ENCODE measurements at places on chromosomes 4 and X.

GRCh38 chr4:119232286-119232685 lies 19.8 kb downstream of the USP53 start:
- DNase-seq = no peak

GRCh38 chr4:70808151-70808550 lies 31.5 kb downstream of the GRSF1 start:
- DNase-seq = no peak

GRCh38 chr4:147780137-147780777 lies 48.4 kb downstream of the ARHGAP10 start:
- no peak for DNase-seq

DNA sequence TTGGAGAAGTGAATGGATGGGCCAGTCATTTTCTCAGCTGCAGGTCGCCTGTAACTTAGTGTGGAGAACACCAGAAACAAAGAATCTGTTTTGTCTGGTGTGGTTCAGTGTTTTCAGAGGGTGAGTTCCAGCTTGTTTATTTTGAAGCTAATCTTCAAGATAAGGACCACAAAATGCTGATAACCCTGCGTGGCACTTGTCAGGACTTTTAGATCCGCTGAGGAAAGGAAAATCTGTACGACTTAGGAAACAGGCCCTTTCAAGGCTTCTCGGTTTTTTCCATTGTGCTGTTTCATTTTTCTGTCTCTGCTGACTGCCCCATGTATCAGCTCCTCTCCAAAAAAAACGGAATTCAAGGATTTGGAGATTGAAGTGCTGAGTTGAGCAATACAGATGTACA lies 8.7 kb upstream of the ANAPC4 start:
- no peak for DNase-seq

GRCh38 chr4:2734612-2735011 lies 21.5 kb downstream of the TNIP2 start:
- DNase-seq = no peak

- peak; percentile 64 for DNase-seq
Observed at GRCh38 chrX:101595739-101596419, 21.9 kb downstream of the ARMCX6 start.

GRCh38 chrX:20354505-20354904 lies 87.8 kb upstream of the RPS6KA3 start:
- peak; percentile 11 for DNase-seq

DNA sequence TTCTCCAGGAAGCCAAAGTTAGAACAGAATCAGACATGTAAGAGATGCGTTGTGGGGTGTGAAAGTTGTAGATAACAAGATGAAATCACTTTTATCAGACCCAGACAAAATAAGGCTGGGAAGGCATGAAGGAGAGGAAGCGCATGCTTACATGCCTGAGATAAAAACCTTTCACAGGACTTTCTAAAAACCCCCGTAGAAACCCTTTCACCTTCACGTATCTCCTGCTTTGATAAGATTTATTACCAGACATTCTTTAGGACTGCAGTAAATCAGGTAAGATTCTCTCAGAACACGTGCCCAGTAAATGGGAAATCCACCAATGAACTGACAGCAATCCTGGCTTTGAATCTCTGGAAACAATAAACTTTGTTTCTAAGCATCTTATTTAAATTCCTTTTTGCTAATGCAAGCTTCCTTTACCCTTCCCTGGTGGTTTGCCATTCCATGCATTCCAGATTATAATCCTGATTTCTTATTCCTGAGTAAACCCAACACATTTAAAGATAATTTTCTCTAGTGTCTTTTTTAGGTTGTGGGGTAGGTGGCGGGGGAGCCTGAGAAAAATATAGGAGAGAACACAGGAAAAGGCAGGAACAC lies 254.6 kb upstream of the LDB2 start:
- DNase-seq = no peak

DNA sequence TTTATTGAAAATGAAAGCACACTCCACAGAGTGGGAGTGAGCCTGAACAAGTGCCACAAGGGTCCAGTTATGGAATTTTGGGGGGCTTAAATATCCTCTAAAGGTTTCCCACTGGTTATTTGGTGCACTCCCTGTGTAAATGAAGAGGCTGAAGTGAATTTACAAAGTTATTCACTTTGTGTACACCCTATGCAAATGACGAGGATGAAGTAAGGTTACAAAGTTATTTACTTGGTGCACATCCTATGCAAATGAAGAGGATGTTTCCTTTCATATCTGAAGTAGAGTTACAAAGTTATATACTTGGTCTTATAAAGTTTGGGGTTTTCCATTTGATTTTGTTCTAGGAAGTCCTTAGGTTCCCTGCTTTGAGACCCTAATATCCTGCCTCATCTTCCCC lies 13.1 kb downstream of the NLRP2B start:
- DNase-seq = no peak

DNA sequence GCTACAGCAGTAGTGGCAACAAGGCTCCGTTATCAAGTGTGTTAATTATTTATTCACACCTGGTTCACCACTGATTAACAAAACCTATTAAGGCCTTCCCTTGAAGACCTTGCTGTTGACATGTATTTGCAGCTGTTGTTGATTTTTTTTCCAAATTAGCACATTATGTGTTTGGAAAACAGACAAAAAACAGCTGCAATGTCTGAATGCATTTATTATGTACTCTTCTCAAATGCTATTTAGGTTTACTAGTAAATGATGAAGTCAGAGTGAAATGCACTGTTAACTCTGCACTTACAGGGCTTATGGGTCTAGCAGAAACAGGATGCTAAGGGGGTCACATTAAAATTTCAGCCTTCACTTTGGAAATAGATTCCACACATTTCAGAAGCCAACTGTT lies 99.5 kb upstream of the PCDH7 start:
- DNase-seq = no peak

GRCh38 chrX:119518371-119518770 lies 46.8 kb downstream of the STEEP1 start:
- DNase-seq = no peak

DNA sequence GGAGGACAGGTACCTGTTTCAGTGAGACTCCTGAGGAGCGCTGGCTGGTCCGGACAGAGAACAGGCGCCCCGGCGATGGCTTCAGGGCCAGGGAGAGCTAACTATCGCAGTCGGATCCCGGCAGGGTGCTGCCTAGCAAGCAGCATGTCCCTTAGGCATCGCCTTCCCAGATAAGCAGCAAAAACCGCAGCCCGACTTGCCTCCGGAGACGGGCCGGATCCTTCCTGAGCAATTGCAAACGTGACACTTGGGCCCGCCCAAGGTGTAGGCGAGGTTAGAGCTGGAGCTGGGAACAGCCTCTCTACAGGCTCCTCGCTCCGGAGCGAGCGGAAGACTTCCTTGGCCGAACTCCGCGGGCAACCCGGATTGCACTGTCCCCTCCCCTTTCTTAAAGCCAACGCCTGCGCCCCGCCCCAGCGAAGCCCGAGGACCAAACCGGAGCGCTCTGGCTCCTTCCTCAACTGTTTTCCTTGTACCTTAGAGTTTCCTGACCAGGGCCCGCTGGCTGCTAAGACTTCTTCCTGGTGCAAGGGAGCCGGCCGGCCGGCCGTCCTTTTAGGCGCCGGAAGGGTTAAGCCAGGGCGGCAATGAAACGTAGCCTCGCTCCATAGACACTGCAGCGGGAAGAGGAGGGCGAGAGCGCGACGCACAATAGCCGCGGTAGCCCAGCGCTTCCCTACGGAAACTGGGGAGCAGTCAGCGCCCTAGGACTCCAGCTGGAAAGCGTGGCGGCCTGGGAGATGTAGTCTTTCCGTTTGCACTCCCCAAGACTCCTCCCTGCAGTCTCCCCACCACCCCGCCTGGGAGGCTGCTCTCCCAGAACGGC lies at the start of gene OPHN1:
TSS of gene OPHN1 (minus strand) at position 341 of the 826 bp plus-strand sequence. CDS start 475 bp downstream, outside the sequence.
- DNase-seq = no peak

- DNase-seq = no peak
Observed at GRCh38 chrX:111035256-111035655, 60.7 kb upstream of the PAK3 start.

GRCh38 chr4:138868562-138868961 lies 147.0 kb upstream of the NOCT start:
- DNase-seq = no peak

- peak; percentile 56 for DNase-seq
Observed at GRCh38 chrX:16869393-16870094, 618 bp downstream of the RBBP7 start.

- peak; percentile 48 for DNase-seq
Observed at GRCh38 chrX:1576201-1576992, 15.0 kb upstream of the AKAP17A start.

DNA sequence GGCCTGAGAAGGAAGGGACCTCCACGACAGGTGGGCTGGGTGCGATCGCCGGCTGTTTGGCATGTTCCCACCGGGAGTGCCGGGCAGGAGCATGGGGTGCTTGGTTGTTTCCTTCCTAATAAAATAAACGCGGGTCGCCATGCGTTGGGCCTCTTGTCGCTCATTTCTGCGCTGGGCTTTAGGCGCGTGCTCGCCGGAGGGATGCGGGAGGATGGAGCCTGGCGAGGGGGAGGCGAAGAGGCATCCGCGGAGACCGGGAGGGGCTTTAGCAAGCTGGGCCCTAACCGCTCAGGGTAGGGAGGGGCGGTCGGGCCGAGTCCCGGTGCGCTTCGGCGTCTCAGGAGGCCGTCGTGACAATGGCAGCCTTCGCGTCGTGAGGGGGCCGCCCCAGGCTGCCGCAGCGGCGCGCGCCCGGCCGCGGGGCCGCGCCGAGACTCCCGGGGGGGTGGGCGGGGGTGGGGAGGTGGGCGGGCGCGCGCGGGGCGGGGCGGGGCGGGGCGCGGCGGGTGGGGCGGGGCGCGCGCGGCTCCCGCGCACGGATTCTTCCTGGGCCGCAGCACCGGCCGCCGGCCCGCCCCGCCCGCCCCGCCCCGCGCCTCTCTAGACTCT lies 476 bp upstream of the GDI1 start:
- peak; percentile 75 for DNase-seq

GRCh38 chrX:123422875-123423274 lies 238.8 kb downstream of the GRIA3 start:
- DNase-seq = no peak

DNA sequence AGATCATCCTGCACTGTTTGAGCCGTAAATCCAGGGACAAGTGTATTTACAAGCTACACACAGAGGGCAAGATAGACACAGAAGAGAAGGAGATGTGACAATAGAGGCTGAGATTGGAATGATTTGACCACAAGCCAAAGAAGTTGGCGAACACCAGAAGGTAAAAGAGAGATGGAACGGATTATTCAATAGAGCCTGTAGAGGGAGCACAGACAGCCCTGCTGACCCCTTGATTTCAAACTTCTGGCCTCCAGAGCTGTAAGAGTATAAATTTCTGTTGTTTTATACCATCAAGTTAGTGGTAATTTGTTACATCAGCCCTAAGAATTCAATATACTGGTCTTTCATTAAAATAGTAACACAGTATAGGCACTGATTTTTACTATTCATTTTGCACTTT lies 447.8 kb downstream of the FAT4 start:
- DNase-seq = no peak

- DNase-seq = no peak
Observed at GRCh38 chr4:189129044-189129694, 811.5 kb upstream of the FRG1 start.

GRCh38 chrX:44494357-44494756 lies 48.3 kb downstream of the FUNDC1 start:
- no peak for DNase-seq

- peak; percentile 39 for DNase-seq
Observed at GRCh38 chr4:791898-792625, 33.9 kb downstream of the CPLX1 start.

DNA sequence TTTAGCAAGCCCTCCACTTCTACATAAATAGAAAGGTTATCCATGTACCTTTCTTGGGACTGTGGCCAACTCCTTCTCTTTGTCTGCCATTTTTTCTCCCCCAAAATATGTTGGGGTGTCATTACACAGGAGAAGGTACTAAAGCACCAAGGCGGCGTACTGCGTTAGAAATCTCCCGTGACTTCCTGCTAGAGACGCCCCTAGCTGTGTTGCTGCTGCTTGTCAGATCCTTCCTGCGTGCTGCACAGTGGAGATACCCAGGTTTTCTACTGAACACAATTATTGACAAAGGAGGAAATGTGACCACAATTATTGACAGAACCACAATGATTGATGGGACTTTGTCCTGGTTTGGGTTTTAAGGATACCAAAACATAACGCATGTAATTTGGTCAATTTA lies 97.7 kb downstream of the EFHC2 start:
- DNase-seq = peak; percentile 42

- no peak for DNase-seq
Observed at GRCh38 chr4:73902038-73902637, 32.9 kb downstream of the CXCL1 start.

DNA sequence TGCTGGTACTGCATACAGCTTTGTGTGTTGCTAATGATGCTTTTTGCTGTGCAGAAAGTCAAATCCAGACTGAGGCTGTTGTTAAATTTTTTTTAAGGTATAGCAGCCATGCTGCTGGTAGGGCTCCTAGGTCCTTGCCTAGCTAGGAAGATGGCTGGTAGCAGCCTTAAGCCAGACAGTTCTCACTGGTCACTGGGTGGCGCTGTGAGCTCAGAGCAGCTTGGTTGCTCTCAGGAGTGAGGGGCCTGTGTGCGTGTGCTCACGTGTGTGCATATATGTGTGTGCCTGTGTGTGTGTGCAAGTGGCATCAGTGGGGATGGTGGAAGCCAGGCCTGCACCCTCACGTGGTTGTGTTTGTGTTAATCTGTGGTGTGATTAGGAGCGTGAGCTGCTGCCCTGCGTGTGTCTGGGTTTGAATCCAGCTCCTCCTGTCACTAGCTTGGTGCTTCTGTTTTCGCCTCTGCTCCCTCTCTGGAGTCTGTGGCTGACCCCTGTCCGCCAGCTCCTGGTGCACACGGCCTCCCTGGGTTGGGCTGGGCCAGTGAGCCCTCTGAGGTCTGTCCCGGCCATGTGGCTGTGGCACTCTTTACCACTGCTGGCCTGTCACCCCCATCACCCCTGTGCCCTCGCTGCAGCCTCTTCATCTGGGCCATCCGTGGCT lies 46.1 kb downstream of the SORCS2 start:
- DNase-seq = no peak

GRCh38 chr4:26238778-26239679 lies 81.8 kb upstream of the RBPJ start:
- no peak for DNase-seq

DNA sequence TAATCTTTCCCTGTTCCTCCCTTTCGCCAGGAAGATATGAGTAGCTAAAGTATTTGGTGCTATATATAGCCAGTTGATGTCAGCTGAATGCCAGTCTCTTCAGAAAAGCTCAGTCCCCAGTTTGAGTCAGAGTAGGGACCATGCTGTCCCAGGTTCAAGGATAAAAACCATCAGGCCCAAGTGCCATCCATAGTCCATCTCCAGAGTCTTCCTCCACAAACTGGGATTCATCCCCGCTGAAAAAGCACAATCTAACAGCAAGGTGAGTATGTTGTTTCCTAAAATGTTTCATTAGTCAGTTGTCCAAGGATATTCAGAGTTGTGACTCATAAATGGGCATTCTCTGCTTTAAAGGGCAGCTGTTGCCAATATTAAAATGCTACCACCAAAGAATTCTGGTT lies at the start of gene MYOZ2:
TSS of gene MYOZ2 (plus strand) at position 112 of the 401 bp plus-strand sequence. CDS start 694 bp downstream, outside the sequence.
- no peak for DNase-seq

GRCh38 chrX:23945206-23945605 lies 37.4 kb downstream of the CXorf58 start:
- DNase-seq = no peak

- DNase-seq = no peak
Observed at GRCh38 chr4:6316461-6317003, 46.9 kb downstream of the WFS1 start.

Measured in CD4-positive, alpha-beta T cell treated with Interleukin-12 subunit alpha and Interleukin-12 subunit beta, for 1 hour (primary cell).